ENCODE measurements at places on chromosomes 12 and 14.

GRCh38 chr12:8699714-8700113 is 1.9 kb downstream of the RIMKLB start:
- no peak for DNase-seq

DNA sequence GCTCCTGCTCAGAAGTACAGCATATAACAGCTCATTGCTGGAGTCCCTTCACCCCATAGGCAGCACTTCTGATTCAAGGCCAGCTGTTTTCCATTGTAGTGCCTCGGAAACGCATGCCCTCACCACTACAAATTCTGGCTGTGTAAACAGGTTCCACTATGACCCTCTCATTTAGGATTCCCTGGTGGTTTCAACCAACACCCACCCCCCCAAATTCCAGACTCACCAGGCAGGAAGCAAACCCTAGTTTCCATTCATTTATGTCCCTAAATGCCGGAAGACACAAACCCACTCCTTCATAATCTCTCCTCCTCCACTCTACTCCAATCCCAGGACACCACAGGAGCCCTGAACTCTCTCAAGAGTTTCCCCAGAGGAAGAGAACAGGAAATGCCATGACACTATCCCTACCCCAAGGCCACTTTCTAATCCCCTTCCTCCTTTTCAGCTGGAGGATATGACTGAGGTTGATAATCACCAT is 75.9 kb upstream of the TMPO start:
- peak; percentile 78 for DNase-seq

GRCh38 chr12:90174198-90174510 is 465.5 kb upstream of the ATP2B1 start:
- peak; percentile 8 for DNase-seq

- peak; percentile 1 for DNase-seq
Observed at GRCh38 chr14:66824251-66824650, 316.3 kb downstream of the GPHN start.

GRCh38 chr14:35533357-35534207 is at the start of gene INSM2:
TSS of gene INSM2 (plus strand) at chr14:35534164. CDS start at chr14:35534253, 89 bp downstream.
- peak; percentile 46 for DNase-seq

DNA sequence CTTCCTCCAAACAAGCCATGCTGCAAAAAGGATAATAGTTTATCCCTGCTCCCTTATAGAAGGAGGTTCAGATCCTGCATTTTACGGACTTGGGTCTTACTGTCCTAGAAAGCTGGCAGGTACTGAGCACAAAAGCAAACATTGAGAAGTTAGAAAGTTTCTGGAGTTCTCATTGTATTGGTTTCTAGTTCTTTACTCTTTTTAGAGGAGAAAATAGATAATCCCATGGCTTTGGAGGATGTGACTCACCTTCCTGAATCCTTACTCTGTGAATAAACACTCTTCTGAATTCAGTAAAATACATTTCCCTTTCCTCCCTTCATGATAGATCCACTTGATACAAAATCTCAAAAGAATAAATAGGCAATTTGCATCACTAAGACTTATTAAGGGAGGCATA is 188.9 kb downstream of the NPAS3 start:
- DNase-seq: peak; percentile 41

GRCh38 chr12:104059963-104060362 is 4.4 kb upstream of the HCFC2 start:
- DNase-seq: no peak

- no peak for DNase-seq
Observed at GRCh38 chr12:114499338-114499737, 93.4 kb upstream of the TBX5 start.

DNA sequence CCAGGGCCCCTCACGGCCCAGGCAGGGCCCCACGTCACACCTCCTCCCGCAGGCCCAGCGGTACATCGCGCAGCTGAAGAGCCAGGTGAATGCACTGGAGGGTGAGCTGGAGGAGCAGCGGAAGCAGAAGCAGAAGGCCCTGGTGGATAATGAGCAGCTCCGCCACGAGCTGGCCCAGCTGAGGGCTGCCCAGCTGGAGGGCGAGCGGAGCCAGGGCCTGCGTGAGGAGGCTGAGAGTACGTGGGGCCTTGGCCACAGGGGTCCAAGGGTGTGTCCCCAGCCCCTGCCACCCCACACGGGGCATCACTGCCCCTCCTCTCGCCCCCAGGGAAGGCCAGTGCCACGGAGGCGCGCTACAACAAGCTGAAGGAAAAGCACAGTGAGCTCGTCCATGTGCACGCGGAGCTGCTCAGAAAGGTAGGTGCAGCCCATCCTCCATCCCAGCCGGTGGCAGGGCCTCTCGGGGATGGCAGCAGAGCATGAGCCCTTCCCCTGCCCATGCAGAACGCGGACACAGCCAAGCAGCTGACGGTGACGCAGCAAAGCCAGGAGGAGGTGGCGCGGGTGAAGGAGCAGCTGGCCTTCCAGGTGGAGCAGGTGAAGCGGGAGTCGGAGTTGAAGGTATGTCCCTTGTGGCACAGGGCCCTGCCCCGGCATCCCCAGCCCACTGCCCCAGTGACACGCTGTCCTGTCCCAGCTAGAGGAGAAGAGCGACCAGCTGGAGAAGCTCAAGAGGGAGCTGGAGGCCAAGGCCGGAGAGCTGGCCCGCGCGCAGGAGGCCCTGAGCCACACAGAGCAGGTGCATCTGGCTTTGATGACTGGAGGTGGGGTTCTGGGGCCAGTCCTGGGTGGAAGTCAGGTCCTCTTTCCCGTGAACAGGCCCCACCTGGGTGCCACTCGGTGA is 20.9 kb downstream of the HIP1R start:
- no peak for DNase-seq
